ENCODE measurements at places on chromosomes 6 and 20.

DNA sequence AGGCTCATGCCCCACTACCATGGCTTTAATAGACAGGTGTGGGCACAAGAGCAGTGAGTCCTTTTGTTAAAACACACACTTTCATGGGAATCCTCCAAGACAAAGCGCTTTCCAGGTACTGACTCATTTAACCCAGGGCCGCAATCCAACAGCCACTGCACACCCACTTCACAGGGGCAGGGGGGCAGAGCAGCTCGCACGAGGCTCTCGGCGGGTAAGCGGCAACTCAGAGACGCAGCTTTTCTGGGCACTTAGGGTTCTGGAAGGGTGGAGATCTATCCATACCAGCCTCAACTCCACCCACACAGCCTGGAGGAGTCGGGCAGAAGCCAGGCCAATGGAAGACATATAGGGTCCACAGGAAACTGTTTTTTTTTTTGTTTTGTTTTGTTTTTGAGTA, 28.6 kb downstream of the PSMG4 start:
- no peak for DNase-seq

DNA sequence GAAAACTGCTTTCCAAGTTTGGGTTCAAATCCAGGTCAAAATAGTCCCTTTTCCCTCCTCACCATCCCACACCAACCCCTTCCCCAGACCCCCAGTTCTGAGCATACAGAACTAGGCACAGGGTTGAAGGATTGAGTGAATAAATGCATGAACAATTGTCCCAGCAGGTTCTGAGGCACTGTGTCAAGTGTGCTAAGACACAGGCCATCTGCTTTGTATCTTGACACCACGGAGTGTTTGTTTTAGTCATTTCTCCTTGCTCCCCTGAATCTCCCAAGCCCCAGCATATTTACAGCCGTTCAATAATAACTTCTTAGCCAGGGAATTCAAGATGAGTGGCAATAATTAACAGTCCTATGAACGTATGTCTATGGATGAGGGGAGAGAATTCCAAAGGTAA, 102.8 kb upstream of the JARID2 start:
- DNase-seq = no peak

GRCh38 chr20:58579069-58579818, 64.0 kb upstream of the APCDD1L start:
- DNase-seq = no peak

GRCh38 chr20:15287329-15287728, 949.9 kb upstream of the FLRT3 start:
- DNase-seq = no peak

GRCh38 chr20:34065260-34065659, 46.8 kb downstream of the EIF2S2 start:
- no peak for DNase-seq

- DNase-seq = no peak
These were observed 37.5 kb upstream of the TMEM170B start for GRCh38 chr6:11500008-11500407.

GRCh38 chr6:75281653-75282052, 2.9 kb downstream of the TMEM30A start:
- no peak for DNase-seq

DNA sequence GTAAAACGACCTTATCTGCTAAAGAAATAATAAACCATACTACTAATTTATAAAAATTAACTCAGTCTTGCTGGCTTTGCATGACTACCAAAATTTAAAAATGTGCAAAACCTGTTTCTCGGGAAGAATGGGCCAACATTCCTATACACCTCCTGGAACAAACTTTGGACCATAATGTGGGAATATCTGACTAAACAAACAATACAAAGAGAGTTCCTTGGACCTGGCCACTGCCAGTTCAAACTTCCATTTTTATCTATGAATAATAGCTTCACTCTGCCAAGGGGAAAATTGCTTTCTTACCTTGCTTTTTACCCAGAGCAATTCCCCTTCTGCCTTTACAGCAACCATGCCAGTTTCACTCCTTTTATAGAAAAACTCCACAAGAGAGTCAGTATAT, 38.7 kb upstream of the POU5F1 start:
- no peak for DNase-seq

- peak; percentile 30 for DNase-seq
These were observed 4.3 kb downstream of the GABBR1 start for GRCh38 chr6:29628419-29629281.

DNA sequence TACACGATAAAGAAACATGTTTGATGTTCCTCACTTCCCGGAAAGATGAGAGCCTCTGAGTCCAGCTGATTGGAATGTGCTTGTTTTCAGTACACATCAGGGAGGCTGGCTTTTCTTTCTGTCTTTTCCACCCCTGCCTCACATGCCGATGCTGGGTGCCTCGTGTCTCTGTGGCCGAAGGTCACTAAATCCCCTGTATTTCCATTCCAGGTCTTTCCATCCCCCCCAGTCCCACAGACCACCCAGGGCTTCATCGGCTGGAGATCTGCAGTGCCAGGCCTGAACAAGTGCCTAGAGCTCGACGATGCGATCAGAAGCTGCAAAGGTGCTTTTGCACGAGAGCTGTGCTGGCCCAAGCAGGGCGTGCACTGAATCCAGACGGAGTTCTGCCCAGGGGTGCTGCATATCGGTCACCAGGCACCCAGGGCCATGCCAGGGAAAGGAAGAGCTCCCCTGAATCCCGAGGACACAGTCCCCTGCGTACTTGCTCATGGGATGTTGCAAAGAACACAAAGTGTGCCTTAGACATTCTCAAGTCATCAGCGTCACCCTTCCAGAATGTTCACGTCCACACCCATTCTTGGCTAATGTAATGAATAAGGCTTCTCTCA, 67.9 kb downstream of the ANKRD60 start:
- DNase-seq = no peak

DNA sequence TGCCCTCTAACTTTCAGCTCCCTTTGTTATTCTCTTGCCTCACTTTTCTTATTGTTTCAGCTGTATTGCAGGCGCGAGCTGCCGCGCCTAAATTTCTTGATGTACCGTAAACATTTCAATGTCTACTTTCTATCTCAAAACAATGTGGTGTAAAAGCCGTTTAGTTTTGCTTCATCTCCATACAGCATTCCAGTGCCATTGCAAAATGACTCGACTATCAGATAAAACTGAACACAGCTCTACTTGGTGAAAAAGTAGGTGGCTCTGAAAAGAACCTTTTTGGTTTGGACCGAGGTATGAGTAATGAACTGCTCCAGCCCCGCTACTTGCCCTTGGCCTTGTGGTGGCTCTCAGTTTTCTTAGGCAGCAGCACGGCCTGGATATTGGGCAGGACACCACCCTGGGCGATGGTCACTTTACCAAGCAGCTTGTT, 74.6 kb downstream of the OR2B2 start:
- DNase-seq = no peak

- no peak for DNase-seq
These were observed 333.5 kb downstream of the RNGTT start for GRCh38 chr6:88629838-88630494.

DNA sequence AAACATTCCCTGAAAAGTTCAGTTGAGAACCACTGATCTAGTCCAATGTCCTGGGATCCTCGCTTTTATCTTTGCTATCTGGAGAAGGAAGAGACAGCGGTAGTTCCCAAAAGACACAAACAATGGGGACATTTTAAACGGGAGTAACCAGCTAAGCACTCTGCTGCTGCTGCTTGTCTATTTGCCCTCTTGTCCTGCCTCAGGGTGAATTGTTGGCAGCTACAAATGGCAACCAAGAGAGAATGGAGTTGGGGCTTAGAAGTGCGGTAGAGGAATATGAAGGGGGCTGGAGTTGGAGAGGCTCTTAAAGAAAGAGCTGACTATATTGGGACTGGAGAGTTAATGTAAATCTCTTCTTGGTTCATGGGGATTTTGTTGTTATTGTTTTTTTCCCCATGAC, 6.5 kb upstream of the ZSWIM1 start:
- DNase-seq = no peak

DNA sequence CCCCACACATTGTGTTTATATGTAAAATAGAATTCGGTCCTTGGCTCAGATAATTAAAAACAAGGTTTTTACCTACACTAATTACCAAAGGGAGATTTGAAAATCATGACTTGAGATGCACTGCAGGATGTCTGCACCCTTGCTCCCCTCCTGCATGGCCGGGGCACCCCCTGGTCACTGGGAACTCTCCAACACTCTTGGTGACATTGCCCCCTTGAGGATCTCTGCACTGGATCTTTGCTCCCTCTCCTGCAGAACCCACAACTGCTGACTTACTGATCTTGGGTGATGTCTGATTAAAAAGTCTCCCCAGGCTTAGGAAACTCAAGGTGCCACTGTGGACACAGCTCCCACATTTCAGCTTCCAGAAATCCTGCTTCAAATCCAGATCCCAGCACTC, 17.1 kb upstream of the CSNK2A1 start:
- no peak for DNase-seq

DNA sequence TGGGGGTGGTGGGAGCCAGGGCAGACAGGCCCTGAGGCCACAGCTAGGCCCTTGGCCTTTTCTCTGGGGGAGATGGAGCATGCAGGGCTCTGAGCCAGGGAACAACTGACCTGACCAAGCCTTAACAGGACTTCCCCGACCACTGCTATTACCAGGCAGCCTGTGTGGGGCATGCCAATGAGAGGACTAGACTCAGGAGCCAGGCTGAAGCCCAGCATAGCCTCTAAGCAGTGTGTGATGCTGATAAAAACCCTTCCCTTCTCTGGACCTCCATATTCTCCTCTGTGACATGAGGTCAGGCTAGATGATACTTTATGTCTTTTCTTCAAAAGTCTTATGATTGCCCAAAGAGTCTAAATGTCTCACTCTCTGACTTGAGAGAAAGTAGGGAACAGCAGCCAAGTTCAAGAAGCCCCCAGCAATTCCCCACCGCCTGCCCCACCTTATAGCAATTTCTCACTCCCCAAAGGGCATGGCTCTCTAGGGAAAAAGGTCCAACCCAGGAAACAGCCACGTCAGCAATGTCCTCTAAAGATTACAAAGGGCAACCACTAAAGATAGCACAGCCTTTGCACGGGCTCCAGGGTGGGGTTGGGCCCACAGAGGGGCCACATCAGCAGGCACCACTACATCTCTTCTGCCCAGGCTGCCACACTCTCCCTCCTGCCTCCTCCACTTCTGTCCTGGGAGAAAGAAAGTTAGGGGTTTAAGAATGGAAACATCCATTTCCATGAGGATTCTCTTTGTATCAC, 71.3 kb downstream of the TRERF1 start:
- DNase-seq = no peak

- DNase-seq = no peak
These were observed 126.1 kb upstream of the UST start for GRCh38 chr6:148620579-148621298.
